ENCODE measurements at places on chromosomes 4 and X.

- no peak for DNase-seq
Observed at GRCh38 chr4:57448452-57448851, 338.3 kb upstream of the IGFBP7 start.

DNA sequence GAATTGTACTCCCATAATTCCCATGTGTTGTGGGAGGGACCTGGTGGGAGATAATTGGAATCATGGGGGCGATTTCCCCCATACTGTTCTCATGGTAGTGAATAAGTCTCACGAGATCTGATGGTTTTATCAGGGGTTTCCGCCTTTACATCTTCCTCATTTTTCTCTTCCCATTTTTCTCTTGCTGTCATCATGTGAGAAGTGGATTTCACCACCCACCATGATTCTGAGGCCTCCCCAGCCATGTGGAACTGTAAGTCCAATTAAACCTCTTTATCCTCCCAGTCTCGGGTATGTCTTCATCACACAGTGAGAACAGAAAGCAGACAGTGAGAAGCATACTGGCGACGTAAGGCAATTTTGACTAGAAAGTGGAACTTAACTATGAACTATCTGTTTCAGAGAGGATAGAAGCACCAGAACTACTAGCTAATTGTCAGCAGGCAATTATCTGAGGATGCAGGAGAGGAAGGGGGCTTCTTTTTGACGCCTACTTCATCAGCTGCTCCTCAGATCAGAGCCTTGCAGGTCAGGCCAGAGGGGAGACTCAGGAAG lies 8.5 kb upstream of the GPR50 start:
- no peak for DNase-seq

GRCh38 chr4:148842843-148843242 lies 400.6 kb upstream of the NR3C2 start:
- no peak for DNase-seq

- no peak for DNase-seq
Observed at GRCh38 chr4:123345935-123346300, 50.7 kb upstream of the SPRY1 start.

All from GM20000 (cell line).